Hematopoietic multipotent progenitor cell treated with erythropoietin and hydrocortisone succinate and interleukin-3 and kit ligand, for 6 days (in vitro differentiated cells): ENCODE measurements at places on chromosomes 3 and 15.

- DNase-seq = peak; percentile 80
These were observed 260.4 kb upstream of the P2RY1 start for GRCh38 chr3:152574461-152575079.

DNA sequence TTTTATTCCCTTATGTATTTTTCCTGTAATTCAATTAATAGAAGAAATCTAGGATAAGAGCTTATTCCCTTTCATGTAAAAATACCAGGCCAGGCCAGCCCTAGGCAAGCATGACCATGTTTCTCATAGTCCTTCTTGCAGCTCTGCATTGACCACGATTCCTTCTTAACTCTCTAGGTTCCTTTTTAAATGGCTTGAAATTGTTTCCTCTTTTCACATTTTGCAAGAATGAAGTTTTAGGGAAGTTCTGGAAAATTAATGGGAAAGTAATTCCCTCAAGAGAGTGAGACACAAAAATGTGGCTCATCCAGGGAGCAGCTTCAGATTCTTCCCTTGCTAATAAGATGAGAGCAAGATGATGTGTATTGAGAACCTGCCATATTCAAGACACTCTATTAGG lies 116.5 kb upstream of the FGF7 start:
- DNase-seq = no peak

GRCh38 chr3:33184863-33185262 lies 33.7 kb downstream of the SUSD5 start:
- DNase-seq = no peak

GRCh38 chr15:34653992-34654391 lies 70.5 kb upstream of the GOLGA8B start:
- DNase-seq = no peak

- no peak for DNase-seq
These were observed 18.1 kb downstream of the CSRNP1 start for GRCh38 chr3:39135170-39135805.

DNA sequence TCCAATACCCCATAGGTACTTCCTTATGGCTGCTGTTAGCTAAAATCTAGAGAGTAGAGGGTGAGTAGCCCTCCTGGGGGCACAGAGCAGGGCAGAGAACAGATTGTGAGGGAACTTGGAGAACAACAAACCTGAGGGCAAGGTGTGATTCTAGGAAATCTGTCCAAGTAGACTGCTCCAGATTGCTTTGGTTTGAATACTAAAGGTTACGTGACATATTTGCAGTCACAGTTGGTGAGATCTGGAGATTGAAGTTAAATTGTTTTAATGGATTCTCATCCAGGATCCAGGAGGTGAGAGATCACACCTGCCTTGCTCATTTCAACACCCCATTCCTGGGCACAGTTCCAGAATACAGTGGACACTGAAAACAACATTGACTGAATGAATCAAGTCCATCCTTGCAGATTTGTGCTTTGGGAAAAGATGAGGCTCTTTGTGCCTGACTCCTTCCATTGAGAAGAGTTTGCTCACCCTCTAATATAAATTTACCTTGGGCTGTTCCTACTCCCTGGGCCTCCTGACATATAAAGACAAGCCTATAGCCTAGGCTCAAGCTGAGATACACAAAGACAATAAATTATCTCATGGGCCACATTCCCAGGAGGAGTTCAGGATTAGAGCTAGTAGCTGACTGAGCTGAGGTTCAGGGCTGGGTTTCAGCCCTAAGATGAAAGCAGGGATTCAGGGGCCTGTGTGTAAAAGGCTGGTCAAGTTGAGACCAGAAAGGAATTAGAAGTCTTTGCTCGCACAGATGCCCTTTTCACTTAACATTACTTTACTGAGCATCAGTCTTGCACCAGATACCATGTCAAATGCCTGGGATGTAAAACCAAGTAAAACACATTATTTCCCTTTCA lies 400.9 kb upstream of the MCTP2 start:
- no peak for DNase-seq

DNA sequence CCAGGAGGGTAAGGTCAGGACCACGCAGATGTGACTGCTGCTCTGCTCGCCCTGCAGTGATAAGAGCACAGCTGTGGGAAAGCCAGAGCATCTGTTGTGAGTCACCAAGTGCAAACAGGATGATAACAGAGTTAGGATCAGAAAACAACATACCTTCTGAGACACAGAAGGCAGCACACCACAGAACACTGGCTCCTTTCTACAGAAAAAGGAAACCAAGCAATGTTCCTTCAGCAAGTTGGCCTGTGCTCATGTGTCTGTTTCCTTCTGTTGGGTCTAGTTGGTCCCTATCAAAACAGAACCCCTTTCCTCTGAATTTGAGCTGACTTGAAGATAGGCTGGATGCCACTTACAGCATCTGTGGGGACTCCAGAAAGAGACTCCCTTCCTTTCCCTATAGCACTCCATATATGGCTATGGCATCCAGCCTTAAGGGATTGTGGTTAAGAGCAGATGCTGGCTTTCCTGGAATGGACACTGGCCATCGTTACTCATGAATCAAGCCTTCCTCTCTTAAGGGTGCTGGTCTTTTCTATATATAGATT lies 440.7 kb upstream of the THBS1 start:
- DNase-seq = peak; percentile 91

- no peak for DNase-seq
These were observed 37.0 kb downstream of the GNB5 start for GRCh38 chr15:52153900-52154895.

DNA sequence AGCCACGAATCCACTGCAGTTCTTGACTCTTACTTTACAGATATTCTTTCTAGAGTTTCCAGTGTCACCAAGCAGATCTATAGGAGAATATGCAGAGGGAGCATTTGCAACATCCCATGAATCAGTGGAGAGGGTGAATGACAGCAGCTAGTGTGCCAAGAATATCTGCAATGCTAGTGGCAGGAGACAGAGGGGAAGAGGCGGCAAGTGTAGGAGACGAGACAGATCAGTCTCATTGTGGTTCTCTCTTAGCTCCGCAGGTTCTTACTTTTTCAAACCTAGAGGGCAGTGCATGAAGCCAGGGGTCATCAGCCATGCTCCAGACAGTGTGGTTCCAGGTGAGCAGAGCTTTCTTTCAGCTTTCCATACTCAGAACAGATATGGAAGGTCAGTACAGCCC lies 744 bp downstream of the ZNF619 start:
- peak; percentile 46 for DNase-seq

GRCh38 chr15:56496635-56497034 lies 31.7 kb upstream of the MNS1 start:
- peak; percentile 88 for DNase-seq

GRCh38 chr3:7428206-7428718 lies 567.3 kb downstream of the GRM7 start:
- DNase-seq = no peak

DNA sequence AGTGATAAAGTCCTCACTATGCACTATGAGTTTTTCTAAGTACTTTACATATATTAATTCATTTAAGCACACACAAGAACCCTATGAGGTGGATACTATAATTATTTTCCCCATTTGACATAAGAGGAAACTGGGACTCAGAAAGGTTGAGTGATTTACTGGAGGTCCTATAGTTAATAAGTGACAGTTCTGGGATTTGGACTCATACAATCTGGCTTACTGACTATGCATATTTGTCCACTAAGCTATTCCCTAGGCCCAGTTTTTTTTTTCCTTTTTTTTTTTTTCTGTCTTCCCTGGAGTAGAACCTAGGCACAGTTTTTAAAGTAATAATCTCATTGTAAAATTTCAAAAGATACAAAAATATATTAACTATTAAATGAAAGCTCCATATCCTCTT lies 6.3 kb upstream of the RTP2 start:
- DNase-seq = no peak

DNA sequence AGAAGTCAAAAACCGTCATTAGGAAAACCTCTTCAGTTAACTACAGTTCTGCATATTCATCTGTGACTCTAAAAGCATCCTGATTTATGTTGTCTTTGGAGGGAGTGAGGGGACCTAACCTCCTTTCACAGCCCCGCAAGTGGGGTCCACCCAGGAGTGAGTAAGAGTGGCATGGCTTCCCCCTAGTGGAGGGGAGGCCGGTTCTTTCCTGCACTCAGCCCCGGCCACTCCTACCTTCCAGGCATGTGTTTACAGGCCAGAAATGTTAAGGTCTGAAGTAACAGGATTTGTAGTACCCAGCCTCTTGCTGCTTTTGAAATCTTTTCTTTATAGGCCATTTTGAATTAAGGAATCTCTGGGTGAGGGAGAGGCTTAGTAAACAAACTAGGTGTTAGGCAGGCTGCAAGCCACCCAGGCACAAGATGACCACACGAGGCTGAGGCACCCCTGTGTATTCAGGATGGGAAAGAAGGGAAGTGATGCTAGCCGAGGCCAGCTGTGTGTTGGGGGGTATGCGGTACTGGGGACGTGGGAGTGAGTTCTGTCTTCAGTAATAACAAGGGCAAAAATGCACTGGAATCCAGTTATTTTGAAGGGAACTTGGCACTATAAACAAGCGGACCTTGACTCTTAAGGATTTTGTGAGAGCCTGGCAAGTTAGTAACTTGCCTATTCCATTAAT lies 50.5 kb downstream of the CTDSPL start:
- no peak for DNase-seq

GRCh38 chr3:119741657-119742590 lies 39.1 kb downstream of the CFAP91 start:
- no peak for DNase-seq

- no peak for DNase-seq
These were observed 278.8 kb upstream of the GADL1 start for GRCh38 chr3:31173118-31173718.

GRCh38 chr3:134453631-134454030 lies 32.2 kb downstream of the ANAPC13 start:
- no peak for DNase-seq

- no peak for DNase-seq
These were observed 186.5 kb upstream of the LINGO1 start for GRCh38 chr15:77819048-77819850.

GRCh38 chr15:86483936-86484335 lies 404.3 kb downstream of the AGBL1 start:
- no peak for DNase-seq

DNA sequence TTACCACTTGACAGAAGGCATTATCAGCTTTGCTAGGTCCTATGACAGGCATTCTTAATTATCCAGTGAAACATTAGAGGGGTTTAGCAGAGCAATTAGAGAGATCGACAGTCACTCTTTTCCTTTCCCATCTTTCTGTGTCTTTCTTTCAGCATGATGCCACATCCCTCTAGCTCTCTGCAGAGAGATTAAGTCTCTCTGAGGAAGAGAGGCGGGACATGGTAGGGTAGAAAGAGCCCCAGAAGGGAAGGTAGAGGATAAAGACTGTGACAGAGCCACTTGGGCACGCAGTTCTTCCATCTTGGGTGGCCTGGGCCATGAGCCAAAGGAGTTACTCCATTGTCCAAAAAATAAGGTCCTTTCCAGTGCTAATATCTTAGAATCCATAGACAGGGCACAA lies 55.8 kb downstream of the HHLA2 start:
- DNase-seq = no peak

DNA sequence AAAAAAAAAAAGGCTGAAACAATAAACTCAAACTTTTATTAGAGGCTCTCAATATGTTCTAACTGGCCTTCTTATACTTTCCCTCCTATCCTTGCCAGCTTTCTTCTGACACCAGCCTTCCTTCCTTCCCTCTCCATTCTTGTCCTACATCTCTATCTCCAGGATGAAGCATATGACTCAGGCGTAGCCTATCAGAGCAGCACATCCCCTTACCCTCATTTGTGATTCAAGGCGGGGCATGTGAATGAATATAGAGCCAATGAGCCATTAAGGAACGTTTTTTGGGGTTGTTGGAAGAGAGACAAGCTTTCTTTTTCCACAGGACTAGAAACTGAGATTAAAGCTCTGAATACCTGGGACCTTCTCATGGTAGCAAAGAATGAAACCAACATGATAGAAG lies 25.1 kb upstream of the KCNMB3 start:
- DNase-seq = no peak

- no peak for DNase-seq
These were observed 14.0 kb upstream of the LARP6 start for GRCh38 chr15:70867911-70868467.

GRCh38 chr3:112013784-112014143 lies 15.0 kb downstream of the TAGLN3 start:
- DNase-seq = no peak

GRCh38 chr15:68700455-68701123 lies 120.1 kb downstream of the ANP32A start:
- peak; percentile 37 for DNase-seq

GRCh38 chr3:135898774-135899173 lies 66.8 kb upstream of the PPP2R3A start:
- no peak for DNase-seq

GRCh38 chr3:72116226-72116625 lies 331.3 kb upstream of the PROK2 start:
- DNase-seq = no peak

GRCh38 chr3:75332794-75333193 lies 331.3 kb upstream of the FRG2C start:
- DNase-seq = no peak

GRCh38 chr3:52055537-52056351 lies 627 bp downstream of the DUSP7 start:
- peak; percentile 76 for DNase-seq

DNA sequence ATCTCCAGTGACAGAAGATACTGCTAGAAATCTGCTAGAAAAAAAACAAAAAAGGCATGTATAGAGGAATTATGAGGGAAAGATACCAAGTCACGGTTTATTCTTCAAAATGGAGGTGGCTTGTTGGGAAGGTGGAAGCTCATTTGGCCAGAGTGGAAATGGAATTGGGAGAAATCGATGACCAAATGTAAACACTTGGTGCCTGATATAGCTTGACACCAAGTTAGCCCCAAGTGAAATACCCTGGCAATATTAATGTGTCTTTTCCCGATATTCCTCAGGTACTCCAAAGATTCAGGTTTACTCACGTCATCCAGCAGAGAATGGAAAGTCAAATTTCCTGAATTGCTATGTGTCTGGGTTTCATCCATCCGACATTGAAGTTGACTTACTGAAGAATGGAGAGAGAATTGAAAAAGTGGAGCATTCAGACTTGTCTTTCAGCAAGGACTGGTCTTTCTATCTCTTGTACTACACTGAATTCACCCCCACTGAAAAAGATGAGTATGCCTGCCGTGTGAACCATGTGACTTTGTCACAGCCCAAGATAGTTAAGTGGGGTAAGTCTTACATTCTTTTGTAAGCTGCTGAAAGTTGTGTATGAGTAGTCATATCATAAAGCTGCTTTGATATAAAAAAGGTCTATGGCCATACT lies 4.0 kb downstream of the B2M start:
- no peak for DNase-seq

- DNase-seq = no peak
These were observed 79.7 kb downstream of the RAB11A start for GRCh38 chr15:65949011-65949410.

GRCh38 chr15:76177491-76178040 lies 117.8 kb downstream of the TMEM266 start:
- DNase-seq = no peak

GRCh38 chr3:138769616-138770015 lies 65.1 kb downstream of the PIK3CB start:
- DNase-seq = peak; percentile 64

GRCh38 chr15:68640791-68641331 lies 62.1 kb downstream of the CORO2B start:
- DNase-seq = no peak

GRCh38 chr3:52290596-52291507 lies 3.2 kb downstream of the GLYCTK start:
- no peak for DNase-seq

- peak; percentile 29 for DNase-seq
These were observed 27.9 kb downstream of the TP53BP1 start for GRCh38 chr15:43465100-43465499.
